ENCODE measurements at places on chromosomes 6 and 20.
A peak's percentile ranks its signal among the peaks of the same experiment; 100 is the strongest.

DNA sequence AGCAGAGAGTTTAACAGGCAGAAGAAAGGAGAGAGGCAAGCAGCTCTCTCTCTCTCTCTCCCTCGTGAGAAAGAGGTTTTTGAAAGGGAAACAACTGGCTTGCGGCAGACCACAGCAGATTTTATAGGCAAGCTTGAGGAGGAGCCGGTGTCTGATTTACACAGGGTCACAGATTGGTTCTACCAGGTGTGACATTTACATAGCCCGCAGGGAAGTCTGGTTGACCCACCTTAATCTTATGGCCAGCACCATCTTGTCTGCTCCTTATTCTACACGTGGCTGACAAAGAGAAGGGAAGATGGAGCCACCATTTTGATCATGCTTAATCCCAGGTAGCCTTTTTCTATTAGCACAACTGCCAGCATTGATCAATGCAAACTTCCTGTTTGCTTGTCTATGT is 65.4 kb downstream of the OR2J2 start:
- DNase-seq = no peak

GRCh38 chr20:8196096-8196495 is 64.0 kb downstream of the PLCB1 start:
- no peak for DNase-seq

GRCh38 chr6:128161839-128162238 is 261.0 kb upstream of the THEMIS start:
- DNase-seq = no peak

GRCh38 chr6:98777762-98778161 is 56.6 kb upstream of the POU3F2 start:
- no peak for DNase-seq

DNA sequence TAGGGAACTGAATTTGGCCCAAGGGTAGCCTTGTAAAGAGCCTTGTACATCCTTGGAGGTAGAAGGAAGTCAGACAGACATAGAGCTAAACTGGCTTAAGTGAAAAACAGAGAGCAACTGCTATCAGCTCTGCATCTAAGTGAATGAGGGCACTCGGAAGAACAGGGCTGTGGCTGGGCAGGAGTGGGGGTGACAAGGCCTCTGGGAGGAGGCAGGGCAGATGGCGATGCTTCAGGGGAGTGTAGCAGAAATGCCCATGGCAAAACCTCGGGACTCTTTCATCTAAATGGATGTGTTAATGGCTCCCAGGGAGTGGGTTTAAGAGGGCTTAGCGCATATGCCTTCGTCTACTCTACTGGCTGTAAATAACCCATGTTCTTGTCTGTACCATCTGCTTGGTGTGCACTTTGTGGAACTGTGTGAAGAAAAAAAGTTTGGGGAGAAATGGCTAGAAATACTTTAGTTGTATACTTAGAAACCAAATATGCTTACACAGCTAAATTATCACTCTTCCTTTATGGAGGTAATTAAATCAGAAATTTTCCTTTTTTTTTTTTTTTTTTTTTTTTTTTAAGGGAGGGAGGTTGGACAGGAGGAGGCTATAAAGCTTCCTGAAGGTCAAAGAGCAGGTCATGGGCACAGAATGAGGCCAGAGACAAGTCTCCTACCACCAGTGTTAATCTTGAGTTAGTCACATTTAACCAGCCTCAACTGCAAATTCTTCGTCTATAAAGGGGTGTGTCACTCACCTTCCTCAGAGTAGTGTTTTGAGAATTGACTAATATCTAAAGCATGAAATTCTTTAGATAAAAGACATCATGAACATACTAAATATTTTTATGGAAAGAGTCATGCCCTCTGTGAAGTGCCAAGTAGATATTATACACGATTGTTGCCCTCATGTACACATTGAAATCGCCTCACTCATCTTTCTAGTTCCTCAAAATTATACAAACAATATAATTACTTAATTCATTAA is 60.9 kb downstream of the FYN start:
- no peak for DNase-seq

DNA sequence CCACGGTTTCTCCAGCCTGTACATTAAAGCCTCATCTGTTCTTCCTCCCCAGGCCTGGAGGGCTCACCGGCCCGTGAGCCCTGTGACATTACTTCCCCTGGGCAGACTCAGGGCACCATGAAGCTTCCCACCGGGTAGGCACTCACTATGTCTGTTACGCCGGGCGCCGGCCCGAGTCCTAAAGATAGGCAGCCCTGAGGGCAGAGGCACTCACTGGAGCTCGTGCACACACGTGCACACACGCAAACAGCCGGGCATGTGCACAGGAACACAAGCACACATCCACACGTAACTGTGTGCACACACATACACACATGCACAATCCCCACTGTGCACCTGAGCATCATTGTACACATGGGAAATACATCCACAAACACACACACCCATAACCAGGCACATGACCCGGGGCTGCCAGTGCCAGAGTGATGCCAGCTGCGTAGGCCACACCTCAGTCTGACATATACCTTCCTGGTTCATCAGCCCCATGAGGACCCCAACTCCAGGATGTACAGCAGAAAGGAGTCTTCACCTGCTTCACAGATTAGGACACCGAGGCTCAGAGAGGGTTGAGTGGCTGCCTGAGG is 83.7 kb downstream of the YTHDF1 start:
- DNase-seq = no peak

DNA sequence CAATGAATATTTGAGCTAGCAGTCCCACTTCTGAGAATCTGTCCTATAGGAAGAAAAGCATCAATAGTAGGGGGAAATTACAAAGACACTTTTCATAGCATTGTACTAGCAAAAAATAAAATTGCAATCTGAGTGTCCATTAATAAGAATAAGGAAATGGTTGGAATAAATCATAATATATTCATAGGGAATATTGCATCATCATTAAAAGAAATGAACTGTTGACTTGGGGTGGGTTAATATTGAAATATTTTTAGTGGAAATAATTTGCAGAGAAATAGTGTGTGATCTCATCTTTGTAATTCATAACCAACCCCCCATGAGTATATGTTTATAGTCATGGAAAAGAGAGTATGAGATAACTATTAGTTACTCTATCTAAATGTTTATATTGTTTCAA is 12.4 kb downstream of the NFYA start:
- no peak for DNase-seq

DNA sequence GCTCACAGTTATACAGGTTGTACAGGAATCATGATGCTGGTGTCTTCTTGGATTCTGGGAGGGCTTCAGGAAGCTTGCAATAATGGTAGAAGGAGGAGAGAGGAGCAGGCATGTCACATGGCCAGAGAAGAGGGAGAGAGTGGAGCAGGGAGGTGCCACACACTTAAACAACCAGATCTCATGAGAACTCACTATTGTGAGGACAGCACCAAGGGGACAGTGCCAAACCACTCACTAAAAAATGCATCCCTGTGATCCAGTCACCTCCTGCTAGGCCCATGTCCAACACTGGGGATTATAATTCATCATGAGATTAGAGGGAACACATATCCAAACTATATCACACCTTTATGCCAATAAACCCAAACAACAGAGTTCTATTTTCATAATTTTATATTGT is 67.2 kb downstream of the TRDN start:
- no peak for DNase-seq

DNA sequence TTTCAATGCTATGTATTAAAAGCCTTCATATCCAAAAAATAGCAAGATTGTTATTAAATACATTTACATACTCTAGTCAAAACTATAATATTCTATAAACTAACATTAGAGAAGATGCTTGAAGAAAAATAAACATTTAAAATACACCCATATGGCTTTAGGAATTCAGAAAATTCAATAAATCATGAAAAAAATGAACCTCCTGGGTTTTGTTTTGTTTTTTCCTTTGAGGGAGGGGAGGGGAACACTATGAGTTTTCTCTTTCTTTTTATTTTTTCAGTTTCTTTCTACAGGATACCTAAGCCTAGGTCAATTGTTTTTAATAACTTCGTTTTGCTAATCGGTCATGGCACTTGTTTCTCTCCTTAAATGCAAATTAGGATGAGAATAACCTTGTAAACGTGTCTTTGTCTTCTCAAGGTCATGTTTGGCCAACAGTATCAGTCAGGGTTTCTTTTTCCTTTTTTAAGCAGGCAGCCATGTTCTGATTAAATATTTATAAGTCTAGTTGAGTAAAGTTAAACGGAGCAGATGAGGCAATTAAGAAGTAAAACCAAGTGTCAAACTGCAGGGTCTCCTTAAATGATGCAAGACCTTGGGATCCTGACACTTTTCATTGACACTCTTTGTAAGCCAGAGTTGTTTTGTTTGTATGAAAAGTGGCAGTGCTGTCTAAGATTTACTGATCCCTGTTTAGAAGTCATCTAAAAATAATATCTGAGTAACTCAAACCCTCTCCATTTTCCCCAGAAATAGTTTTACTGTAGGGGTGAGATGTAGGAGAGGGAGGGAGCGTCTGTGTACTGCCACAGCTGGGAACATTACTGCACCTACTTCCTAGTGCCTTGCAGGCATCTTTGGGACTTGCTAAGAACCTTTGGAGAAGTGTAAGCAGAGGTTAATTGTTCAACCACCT is 392.3 kb downstream of the PLCB1 start:
- no peak for DNase-seq

GRCh38 chr6:21589352-21590345 is 3.9 kb upstream of the SOX4 start:
- DNase-seq = peak; percentile 84

GRCh38 chr6:154429711-154430110 is 73.1 kb upstream of the IPCEF1 start:
- DNase-seq = no peak

GRCh38 chr20:24340933-24341332 is 128.5 kb upstream of the SYNDIG1 start:
- DNase-seq = no peak

DNA sequence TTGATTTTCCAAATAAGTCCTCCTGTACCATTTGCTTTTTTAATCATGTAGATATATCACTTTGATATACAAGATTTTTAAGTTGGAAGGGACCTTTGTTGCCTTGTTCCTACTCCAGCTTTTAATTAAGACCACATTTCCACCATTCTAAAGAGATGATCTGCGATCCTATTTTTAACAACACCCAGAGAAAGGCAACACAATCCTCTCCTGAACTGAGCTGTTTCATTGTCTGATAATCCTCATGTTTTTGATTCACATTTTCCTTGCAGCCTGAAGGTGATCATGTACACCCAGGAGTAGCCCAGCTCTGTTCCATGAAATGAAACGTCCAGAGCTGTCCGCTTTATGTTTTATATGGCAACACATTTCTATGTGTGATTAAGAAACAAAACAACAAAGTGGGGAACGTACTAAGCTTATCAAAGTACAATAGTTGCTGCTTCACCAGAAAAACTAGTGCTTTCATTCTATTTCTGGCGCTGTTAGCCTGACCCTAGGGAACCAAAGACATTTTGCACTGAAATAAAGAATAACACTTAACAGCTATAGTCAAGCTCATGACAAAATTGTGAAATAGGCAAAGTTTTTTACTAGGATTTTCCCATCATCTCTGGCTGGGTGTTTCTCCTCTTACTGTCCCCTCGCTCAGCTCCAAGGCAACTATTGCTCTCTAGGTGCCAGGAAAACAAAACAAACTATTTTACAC is 22.6 kb upstream of the TRAF3IP2 start:
- no peak for DNase-seq

GRCh38 chr20:32539817-32540675 is 45.1 kb downstream of the NOL4L start:
- no peak for DNase-seq

GRCh38 chr6:83741089-83741488 is 32.2 kb upstream of the SNAP91 start:
- no peak for DNase-seq

DNA sequence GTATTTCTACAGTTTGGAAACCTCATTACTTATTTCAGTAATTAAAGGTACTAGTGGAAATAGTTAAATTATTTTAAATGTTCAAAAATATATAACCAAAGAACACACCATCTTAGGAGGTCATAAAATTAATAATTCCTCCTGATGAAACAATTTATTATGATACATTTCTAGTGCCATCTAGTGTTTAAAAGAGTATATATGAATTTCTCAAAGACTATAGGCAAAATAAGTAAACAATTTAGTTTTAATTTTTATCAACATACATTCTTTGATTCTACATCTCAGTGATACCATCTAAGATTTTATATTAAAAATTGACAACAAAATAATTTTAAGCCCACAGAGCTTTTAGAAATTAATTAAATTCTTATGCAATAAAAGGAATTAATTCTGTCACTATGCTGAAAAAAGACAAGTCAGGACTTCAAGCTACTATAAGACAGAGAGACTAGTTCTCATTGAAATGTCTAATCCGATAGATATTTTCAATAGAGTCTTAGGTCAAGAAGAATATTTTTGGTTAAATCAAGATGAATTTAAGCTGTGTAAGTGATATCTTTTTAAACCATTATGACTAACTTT is 107.8 kb upstream of the RNF217 start:
- no peak for DNase-seq

- no peak for DNase-seq
Observed at GRCh38 chr6:70151616-70152015, 151.3 kb downstream of the COL9A1 start.

GRCh38 chr20:16539280-16540021 is 33.8 kb downstream of the KIF16B start:
- no peak for DNase-seq

- no peak for DNase-seq
Observed at GRCh38 chr6:80181352-80182081, 75.0 kb downstream of the BCKDHB start.

DNA sequence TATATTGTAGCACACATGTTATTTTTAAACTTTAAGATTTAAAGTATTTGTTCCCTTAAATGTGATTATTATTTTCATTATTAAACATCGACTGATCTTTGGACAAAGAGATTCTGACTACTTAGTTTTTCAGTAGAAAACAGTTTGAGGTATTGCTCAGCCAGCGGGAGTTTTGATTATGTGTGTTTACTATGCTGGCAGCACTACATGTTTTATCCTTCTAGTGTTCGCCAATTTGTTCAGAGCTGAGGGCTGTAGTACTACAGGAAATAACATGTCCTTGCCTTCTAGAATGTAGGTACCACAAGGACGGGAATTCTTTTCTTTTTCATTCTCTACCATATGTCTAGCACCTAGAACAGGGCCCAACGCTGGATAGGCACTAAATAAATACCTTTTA is 11.1 kb upstream of the LCA5 start:
- DNase-seq = no peak

DNA sequence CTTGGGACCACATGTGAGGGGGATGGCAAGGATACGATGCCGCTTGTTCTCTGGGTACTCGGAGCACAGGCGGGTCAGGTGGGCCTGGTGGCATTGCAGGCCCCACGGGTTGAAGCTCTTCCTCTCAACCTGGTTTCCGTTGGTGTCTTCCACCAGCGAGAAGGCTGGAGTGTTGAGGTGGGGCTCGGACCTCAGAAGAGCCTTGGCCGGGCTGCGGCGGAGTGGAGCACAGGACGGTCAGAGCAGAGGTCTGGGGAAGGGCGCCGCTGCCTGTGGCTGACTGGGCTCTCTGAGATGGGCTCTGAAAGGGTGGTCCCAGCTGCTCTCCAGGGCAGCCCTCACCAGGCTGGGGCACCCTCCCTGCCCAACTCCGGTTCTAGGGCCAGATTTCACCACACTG is 15.2 kb upstream of the UQCC2 start:
- DNase-seq = no peak

GRCh38 chr6:143513410-143513809 is 1.9 kb upstream of the FUCA2 start:
- DNase-seq = no peak
